ENCODE measurements at places on chromosomes 1 and 21. TPM values are rescaled to one million over a fixed set of nuclear protein-coding genes. Genes with fewer than 3 reads are reported as not detected.

- no peak for DNase-seq
These were observed 35.1 kb upstream of the JUN start for GRCh38 chr1:58818976-58819375.

GRCh38 chr1:45334308-45335245, 5.4 kb upstream of the TOE1 start:
- peak; percentile 59 for DNase-seq

The TPTE gene
- not detected for total RNA-seq

The AADACL4 gene
- total RNA-seq = not detected

DNA sequence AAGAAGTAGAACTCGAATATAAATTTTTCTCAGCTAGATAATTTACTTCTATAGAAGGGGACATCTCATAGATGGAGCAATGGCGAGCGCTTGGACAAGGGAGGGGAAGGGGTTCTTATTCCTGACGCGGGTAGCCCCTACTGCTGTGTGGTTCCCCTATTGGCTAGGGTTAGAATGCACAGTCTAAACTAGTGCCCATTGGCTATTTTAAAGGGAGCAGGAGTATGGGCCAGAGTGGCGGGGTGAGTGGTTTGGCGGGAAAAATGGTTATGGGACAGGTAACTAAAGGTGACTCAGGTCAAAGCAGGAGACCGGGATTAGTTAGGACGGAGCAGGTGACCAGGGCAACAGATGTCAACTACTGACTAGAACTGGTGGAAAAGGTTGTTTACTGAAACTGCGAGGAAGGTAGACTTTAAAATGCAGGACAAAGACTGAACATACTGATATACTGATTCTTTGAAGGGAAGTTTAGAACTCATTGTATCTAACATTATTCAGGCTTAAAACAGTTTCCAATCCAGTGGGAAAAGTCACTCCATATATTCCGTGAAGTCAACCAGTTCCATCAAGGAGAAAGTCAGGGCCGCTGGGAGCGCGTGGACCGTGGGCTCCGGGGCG, 940 bp upstream of the ATAD3A start:
- peak; percentile 63 for DNase-seq

The AIRE gene
- total RNA-seq = 0.31 TPM

DNA sequence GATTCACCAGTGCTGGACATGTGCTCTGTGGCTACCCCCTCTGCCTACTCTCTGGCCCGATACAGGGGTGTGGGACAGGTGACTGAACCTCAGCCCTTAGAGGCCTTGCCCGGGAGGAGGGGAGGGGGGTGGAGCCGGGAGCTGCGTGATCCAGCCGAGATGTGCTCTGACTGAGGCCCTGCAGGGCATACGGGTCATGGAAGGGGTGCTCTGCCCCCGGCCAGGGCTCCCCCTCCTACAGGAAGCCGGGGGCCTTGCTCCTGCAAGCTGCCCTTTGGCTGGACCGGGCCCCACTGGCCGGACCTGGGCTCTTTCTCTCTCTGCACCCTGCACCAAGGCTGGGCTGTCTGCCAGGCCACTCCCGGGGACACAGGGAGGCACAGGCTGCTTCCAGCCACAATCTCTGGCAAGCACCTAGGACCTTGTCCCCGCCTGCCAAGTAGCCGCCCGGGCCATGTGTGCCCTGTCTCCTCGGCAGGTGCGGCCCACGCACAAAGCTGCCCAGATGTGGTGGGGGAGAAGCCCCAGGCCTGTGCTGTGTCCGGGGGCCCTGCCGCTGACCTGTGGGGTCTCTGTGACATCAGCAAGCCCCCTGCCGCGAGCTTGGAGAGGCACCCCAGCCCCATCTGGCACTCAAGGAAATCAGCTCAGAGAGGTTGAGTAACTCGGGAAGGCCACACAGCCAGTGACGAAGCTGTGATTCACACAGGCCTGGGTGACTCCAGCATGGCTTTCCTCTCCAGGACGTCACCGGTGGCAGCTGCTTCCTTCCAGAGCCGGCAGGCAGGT, 1.5 kb downstream of the SCNN1D start:
- no peak for DNase-seq

GRCh38 chr1:17527036-17527914, 12.2 kb upstream of the ARHGEF10L start:
- no peak for DNase-seq

GRCh38 chr1:38115682-38116202, 69.1 kb upstream of the POU3F1 start:
- peak; percentile 33 for DNase-seq

- no peak for DNase-seq
These were observed 45.9 kb downstream of the CHD5 start for GRCh38 chr1:6134206-6134605.

The GUCA2A gene
- not detected for total RNA-seq

GRCh38 chr1:116971258-116971860, 30.2 kb upstream of the CD101 start:
- DNase-seq = no peak

DNA sequence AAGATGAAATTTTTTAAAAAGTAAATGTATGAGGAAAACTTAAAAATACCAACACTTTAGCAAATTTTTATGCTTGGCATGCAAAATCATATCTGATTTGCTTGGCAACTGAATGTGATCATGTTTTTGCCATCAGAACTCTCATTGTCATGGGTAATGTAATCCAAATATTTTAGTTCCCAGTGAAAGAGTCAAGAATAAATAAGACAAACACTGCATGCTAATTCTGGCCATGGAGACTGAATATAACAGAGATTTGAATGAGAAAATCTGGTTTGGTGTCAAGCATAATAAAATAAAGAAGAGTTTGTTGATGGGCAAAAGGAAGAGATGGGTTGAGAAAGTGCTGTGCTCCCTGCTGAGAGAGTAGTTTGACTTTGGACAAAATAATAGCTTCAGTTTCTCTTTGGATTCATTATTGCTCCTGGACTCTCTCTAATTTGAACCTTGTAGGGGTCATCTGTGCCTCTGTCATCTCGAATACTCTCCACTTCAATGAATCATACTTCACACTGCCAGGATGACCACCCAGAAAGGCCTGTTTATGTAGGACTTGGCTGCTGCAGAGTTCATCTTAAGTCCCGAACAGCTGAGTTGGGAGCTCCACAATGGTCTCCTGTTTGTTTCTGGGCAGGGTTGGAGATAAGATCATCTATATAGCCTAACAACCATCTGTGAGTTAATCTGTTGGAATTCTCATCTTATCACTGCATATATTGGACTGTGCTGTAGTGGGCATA, 34.4 kb downstream of the ADAMTS1 start:
- no peak for DNase-seq

GRCh38 chr1:46472498-46473181, 17.0 kb upstream of the DMBX1 start:
- no peak for DNase-seq

The PLA2G2A gene
- not detected for total RNA-seq

All from H7 (cell line).